ENCODE measurements at places on chromosomes 12 and 14.

- DNase-seq: no peak
Measured at GRCh38 chr12:26345471-26346003, 150.2 kb downstream of the SSPN start.

- DNase-seq: no peak
Measured at GRCh38 chr14:55965851-55966250, 152.4 kb upstream of the PELI2 start.

DNA sequence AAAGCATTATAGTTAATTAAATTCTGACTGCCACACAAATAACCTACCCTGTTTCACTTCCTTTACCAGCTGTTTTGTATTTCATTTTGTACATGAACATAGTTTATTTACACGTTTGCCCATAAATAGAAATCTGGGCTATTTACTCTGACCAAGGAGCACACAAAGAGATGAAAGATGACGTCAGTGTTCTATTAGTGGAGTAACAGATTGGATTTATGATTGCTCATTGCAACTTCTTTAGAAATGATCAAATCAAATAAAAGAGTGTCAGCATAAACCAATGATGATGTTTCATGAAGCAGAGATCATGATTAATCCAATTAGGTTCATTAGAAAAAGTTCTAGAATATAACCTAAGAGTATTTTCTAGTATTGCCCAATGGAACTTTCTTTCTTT lies 12.0 kb upstream of the RTL1 start:
- no peak for DNase-seq

DNA sequence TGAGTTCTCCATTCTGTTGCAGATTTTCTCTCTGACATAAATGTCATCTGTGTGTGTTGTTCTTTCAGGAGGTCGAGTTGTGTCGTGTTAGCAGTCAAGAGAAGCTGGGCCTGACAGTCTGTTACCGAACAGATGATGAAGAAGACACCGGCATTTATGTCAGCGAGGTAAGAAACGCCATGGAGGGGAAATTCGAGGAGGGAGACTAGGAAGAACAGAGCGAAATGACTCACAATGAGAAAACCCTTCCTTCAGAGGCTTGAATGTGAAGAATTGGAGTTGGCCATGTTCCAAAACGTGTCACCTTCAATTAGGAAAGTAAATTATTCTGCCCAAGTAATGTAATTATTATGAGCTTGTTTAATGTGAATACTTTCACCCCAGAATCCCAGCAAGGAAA lies 364.5 kb downstream of the PDZRN4 start:
- DNase-seq: no peak

GRCh38 chr14:51095854-51096823 lies 1.2 kb upstream of the TRIM9 start:
- DNase-seq: peak; percentile 22

GRCh38 chr12:113131556-113131955 lies 4.0 kb downstream of the RASAL1 start:
- no peak for DNase-seq

GRCh38 chr12:4273652-4274395 lies at the start of gene CCND2:
TSS of gene CCND2 (plus strand) at chr12:4273762. CDS start at chr12:4274041, 279 bp downstream.
- DNase-seq: peak; percentile 27

DNA sequence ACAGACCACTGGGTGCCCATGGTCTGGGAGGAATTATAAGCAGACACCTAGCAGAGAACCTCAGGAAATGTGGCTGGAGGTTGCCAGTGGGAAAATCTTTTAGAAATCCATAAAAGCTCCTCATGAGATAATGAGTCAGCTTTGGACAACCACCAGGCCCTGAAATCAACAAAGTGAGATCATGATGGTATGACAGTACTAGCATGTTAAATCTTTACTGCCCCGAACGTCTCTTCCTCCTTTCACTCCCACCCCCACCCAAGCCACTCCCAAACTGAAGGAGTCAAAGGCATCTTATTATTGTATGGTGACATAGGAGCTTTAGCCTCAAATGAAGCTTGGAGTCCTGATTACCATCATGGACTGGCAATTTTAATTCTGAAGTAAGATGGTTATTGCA lies 240.0 kb downstream of the DIO2 start:
- no peak for DNase-seq

DNA sequence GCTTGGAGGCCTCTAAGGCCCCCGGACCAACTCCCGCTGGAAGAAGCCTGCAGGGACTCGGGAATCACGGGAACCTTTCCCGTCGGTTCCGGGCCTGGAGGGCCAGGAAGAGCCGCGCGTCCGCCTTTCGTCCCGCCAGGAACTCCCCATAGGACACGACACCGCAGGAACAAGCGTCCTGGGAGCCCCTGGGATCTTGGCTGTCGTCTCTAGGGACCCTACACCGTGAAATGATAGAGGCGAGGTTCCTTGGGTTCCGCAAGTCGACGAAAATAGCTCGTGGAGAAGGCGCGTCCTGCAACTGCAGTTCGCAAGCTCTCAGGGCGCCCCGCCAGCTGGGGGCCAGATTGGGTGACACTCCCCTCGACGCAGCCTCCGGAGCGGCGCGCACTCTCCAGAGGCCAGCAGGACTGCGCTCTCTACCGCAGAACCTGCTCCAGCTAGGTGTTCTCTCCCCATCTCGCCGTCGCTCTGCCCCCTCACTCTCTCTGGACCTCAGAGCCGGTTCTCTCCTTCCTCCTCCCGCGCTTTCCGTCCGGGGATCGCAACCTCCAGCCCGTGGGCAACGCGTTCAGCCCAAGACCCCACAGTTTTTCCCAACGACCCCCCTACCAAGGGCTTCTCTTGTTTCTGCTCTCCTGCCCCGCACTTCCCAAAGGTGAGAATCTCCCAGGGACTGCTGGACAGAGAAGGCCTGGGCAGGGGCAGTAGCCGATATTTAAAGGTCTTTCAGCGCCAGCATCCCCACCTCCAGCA lies 776 bp downstream of the BMP4 start:
- DNase-seq: no peak

- no peak for DNase-seq
Measured at GRCh38 chr12:132310181-132311040, 19.0 kb downstream of the GALNT9 start.

DNA sequence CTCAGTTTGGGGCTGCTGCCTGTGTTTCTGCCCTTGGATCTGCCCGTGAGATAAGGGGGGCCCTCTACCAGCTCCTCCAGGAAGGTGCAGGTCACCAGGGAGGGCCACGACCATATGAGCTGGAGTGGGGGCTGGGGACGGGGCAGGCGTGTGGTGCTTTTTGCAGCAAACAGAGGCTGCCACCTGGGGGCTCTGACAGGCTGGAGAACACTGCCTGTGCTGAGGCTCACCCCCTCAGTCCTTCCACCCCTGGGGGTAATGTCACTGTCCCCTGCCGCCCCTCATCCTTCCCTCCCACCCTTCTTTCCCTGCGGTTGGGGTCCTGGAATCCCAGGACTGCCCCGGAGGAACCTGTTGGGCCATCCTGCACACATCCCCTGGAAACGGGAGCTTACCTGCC lies 3.2 kb downstream of the PLD4 start:
- DNase-seq: no peak

- no peak for DNase-seq
Measured at GRCh38 chr12:116027551-116027821, 250.0 kb downstream of the MED13L start.

GRCh38 chr14:102131741-102132140 lies 8.0 kb upstream of the WDR20 start:
- DNase-seq: no peak

- peak; percentile 8 for DNase-seq
Measured at GRCh38 chr12:92827836-92828431, 101.2 kb downstream of the EEA1 start.

GRCh38 chr14:53779301-53779700 lies 177.3 kb downstream of the BMP4 start:
- no peak for DNase-seq

DNA sequence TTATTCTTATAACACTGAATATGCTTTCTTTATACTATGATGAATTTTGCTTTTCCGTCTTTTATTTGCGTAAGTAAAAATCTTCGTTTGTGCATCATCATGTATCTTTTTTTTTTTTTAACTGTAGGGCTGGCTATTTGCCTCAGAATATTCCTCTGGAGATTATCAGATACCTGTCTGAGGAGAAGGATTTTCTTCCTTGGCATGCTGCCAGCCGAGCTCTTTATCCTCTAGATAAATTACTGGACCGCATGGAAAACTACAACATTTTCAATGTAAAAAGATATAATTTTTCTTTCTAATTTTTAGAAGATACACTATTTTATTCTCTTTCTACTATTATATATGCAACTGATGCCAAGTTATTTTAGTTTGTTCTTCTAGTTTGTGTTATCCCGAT lies 346.6 kb downstream of the TRHDE start:
- DNase-seq: no peak

- DNase-seq: no peak
Measured at GRCh38 chr14:89378119-89378518, 38.9 kb downstream of the FOXN3 start.

GRCh38 chr12:9120487-9121184 lies 4.9 kb upstream of the A2M start:
- no peak for DNase-seq

DNA sequence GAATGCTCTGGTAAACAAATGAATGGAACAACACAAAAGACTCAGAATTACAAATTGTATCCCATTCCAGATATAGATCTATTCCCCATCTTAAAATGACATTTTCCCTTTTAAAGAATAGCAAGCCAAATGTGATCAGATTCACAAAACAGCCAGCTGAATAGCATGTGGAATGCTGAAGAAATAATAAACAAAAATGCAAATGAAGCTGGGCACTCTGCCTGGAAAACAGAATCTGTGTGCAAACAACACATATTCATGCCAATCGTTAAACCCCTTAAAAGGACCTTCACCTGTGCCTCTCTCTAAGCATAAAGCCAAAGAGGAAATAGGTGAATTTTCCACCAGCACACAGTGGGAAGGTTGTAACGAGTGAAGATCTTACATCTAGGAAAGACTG lies 67.9 kb upstream of the PDZRN4 start:
- DNase-seq: no peak

- no peak for DNase-seq
Measured at GRCh38 chr12:2737656-2738241, 57.0 kb upstream of the FKBP4 start.

- no peak for DNase-seq
Measured at GRCh38 chr14:31292937-31293616, 85.5 kb upstream of the HECTD1 start.

DNA sequence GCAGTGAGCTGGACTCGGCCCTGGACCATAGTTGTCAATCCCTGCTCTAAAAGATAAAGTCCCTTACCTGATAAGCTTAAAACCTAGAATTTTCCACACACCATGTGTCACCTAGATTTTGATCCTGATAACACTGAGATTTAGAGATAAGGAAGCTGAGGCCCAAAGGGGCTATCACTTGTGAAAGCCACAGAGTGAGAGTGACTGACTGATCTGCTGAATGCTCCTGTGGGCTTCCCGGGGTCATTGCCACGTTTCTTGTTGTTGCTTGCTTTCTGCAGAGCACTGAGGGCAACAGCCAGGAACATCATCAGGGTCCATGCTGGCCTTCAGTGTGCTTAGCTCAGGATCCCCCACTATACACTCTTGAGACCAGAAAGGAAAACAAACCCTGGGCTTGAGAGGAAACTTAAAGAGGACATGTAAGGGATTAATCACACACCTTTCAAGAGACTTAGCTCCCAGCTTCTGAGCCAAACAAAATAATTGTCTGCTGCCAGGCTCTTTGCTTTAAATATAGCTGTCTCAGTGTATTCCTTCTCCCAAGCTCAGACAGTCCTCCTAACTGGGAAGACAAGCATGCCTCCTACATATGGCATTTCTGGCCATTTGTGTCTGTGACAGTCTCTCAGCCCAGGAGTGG lies 82.6 kb upstream of the ARHGAP5 start:
- no peak for DNase-seq

- DNase-seq: no peak
Measured at GRCh38 chr12:121577443-121578180, 3.2 kb downstream of the KDM2B start.

GRCh38 chr14:22656945-22657731 lies 13.0 kb upstream of the OR6J1 start:
- DNase-seq: no peak

- DNase-seq: no peak
Measured at GRCh38 chr12:55365086-55365485, 2.3 kb downstream of the OR6C75 start.

DNA sequence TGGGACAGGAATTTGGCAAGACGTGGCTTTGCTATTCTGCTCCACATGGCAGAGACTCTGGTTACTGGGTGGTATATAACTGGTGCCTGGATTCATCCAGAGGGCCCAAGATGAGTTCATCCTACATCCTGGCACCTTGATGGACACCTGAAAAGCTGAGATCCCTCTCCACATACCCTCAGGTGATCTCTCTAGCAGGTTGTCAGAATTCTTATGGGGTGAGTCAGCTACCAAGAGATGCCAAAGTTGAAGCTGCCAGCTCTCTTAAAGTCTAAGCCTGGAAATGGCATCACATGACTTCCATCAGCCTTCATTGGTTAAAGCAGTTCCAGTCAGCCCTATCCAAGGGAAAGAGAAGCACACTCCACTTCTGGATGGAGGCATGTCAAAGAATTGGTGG lies 300.7 kb upstream of the SEL1L start:
- no peak for DNase-seq

- no peak for DNase-seq
Measured at GRCh38 chr12:75964150-75964549, 67.4 kb downstream of the PHLDA1 start.

- DNase-seq: no peak
Measured at GRCh38 chr12:38847247-38847646, 58.1 kb downstream of the CPNE8 start.

DNA sequence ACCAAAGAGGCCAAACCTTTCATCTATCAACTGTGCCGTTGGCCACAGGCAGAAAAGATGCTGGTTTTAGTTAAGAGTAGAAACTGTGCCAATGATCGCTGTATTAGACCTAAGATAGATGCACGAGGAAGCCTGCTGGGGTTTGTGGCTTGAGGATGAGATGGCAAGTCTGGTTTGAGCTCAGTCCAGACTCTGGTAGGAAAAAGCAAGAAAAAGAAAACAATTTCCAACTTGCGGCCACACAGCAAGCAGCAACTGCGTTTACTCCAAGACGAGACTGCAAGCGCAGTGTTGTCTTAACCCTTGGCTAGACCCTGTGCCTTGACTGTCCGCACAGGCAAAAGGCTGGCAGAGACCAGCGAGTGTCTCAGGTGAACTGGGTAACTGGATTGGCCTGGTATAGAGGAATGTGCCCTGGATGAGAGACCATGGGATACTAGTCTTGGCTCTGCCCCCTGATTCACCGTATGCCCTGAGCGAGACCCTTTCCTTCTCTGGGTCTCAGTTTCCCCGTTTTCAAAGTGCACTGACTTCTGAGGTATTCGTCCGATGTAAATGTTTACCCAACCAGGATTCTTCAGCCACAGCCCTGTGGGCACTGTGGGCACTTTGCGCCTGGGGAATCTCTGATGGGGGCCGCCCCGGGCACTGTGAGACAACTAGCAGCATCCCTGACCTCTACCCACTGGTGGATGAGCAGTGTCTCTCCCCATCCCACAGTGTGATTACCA lies 113.4 kb downstream of the DICER1 start:
- DNase-seq: no peak
